ENCODE measurements at places on chromosomes 4 and X.

DNA sequence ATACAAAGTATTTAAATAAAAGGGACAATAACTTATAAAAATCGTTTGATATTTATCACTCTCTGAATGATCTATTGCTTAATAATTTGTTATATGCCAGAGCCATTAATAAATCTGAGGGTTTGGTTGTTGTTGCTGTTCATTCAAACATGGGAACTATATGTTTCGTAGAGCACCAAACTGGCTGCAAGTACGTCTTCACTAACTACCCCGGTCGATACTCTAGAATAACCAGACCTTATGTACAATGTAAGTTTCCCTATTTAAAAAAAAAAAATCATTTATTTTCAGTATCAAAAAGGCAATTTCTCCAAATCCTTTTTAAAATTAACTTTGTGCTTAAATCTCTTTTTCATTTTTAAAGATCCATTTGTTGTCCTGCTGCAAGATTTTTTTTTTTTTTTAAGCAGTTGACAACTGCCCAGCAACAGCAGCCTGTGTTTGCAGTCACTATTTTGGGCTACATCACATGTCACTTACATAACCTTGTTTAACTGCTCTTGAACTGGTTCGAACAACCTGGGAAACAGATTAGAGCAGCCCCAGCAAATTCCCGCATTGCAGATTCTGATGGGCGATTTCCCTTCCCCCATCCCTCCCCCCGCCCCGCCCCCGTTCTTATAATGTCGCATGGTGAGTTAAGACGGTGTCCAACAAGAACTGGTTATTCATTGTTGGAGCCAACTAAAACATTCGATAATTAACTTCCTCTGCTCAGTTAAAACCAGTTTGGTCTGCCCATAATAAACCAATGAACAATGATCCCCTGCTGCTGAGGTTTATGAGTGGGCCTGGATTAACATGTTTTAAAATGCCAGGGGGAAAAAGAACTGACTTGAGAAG, 238.9 kb downstream of the NR3C2 start:
- no peak for DNase-seq

GRCh38 chrX:13669246-13669737, 16.4 kb downstream of the TCEANC start:
- peak; percentile 63 for DNase-seq

DNA sequence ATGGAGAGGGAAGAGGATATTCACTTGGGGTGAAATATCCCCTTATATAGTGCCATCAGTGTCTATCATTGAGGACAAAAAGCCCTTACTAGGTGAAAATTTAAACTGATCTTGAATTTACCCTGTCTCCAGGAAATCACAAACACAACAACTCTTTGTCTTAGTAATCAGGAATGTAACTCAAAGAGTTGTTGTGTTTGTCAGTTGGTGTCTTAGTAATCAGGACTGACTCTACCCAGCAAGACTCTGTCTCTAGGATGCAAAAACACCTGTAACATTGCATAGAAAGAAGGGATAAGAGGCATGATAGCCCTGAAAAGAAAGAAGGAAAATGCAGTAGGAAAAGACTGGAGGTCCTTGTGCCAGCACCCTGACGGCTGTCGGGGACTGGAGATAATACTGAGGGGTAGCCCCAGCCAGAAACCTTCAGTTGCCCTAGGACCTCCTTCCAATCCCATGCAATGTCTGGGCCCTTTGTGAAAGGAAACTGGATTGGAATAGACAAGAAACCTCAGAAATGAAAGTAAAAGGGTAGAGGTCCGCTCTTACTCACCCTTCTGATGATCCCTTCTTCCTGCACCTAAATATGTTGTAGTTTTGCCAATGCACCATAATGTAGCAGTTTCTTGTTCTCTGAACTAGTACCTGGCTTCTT, 45.3 kb downstream of the HMGB2 start:
- DNase-seq = no peak

DNA sequence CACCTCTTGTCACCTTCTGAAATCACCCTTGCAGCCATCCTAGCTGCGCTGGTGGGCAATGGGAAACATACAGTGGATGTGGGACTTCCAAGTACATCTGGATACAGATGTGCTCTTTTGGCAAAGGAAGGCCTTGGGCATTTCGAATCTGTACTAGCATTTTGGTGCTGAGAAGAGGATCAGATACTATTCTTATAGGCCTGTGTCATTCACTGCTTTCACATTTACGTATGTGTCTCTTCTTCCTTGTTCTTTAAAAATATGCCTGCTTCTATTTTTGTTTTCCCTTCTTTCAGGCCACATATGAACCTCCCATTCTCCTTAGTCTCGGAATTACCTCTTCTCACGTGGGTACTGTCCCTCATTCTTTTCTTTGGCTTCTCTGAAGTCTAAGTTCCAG, 53.1 kb downstream of the EFNB1 start:
- no peak for DNase-seq

- no peak for DNase-seq
These were observed 38.5 kb upstream of the ETDA start for GRCh38 chrX:135213200-135213844.

DNA sequence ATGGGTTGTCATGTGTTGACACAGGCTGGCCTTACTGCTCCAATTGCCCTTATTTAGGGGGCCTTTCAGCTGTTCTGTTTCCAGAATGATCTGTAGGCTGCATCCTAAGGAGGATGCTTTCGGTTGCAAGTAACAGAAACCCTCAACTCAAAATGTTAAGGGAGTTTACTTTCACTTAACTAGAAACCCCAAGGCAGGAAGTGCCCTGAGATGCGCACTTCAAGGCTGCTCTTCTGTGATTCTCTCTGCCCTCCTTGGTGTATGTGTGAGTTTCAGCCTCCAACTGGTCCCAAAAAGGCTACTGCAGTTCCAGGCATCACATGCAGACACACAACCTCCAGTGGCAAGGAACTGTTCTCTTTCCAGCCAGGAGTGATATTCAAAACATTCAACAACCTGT, 97.3 kb upstream of the ATP6AP2 start:
- DNase-seq = no peak

- no peak for DNase-seq
These were observed 54.7 kb downstream of the RHOXF2B start for GRCh38 chrX:120022763-120023162.

- DNase-seq = no peak
These were observed 9.8 kb upstream of the CXXC4 start for GRCh38 chr4:104504536-104504935.

DNA sequence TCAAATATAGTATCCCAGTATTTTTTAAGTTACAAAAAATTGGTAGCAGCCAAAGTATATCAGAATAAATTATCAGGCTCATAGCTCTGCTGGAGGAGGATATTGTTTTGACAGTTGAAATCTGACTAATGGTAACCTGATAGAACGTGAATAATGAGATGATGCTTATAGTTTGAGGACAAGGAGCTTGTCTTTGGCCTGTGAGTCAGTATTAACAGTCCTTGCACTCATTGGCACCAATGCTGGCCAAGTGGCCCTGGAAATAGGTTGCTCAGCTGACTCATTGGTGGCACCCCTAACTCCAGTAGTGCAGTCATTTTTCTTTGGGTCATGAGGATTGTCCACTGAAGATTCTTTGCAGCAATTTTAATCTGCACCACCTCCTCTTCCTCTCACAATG, 203.3 kb upstream of the JADE1 start:
- DNase-seq = peak; percentile 53

DNA sequence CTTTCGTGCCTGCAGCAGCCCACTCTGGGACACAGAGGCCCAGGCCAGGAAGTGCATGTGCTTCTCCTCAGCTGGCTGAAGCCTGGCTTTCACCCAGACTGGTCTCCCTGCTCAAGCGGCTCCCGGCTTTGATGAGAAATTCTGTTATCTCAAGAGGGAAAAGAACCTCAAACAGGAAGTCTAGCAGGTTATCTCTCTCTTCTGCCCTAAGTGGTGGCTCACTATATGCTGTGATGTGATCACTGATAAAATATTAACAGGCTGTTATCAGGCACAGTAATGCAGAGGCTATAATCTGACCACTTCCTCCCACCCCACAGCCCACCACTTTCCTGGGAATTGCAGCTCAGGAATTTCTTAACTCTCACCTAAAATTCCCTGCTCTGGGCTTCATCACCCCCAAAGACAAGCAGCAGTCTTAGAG, 13.3 kb downstream of the CLDN2 start:
- no peak for DNase-seq

DNA sequence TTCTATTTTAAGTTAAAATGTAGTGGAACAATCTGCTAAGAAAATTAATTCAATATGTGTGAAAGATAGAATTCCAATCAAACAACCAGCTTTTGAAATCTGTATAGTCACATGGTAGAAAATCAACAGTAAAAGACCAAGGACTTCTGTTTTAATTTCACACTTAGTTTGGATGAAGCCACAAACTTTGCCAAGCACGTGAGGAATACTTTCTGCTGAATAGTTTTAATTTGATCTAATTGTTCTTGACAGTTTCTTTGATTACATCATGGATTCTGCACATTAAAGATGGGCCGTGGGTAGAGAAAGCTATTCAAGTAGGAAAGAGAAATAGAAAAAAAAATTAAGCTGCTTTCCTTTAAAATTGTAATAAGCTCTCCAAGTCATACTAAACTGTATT, 137.9 kb upstream of the FAM241A start:
- DNase-seq = no peak

GRCh38 chr4:123248085-123248659, 148.4 kb upstream of the SPRY1 start:
- DNase-seq = no peak

DNA sequence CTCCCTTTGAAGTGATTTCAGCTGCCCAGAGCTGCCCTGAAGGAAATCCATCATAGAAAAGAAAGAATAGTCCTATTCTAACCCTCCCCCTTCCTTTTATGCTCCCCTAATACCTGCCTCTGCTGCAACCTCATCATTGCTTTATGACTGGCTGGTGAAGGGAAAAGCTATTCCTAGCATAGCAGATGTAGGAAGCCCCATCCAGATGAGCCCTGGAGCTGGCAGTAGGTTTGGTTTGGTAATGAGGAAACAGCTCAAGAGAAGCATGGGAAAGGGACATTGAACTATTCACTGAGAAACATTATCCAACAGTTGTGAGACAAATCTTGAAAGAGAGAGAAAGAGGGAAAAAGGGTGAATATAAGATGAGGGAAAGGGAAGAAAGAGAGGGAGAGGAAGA, 29.2 kb downstream of the ARSJ start:
- no peak for DNase-seq

DNA sequence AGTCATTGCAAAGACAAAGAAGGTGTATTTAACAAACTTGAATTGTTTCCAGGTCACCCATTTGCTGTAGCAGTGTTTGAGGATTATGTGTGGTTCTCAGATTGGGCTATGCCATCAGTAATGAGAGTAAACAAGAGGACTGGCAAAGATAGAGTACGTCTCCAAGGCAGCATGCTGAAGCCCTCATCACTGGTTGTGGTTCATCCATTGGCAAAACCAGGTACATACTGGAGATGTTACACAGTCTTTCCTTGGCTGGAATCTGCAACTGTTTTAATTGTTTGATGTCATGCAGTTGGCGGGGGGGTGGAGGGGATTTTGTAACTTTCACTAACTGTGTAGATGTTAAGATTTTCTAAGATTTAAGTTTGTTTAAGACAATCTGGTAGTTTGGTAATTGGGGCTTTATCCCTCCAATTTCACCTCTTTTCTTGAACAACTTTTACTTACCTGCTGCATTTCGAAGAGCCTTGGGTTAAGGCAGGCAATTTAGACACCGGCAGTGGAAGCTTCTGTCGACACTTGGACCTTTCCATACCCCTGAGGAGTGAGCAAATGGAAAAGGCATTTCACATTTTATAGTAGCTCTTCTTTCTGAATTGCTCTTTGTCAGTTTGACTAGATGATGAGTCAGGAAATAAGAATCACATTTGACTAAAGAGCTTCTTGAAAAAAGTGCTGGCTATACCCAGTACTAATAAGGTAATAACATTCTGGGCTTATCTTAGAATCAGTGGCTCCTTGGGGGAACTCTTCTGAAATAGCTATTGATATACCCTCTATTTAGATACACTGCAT, 67.4 kb downstream of the EGF start:
- peak; percentile 60 for DNase-seq

DNA sequence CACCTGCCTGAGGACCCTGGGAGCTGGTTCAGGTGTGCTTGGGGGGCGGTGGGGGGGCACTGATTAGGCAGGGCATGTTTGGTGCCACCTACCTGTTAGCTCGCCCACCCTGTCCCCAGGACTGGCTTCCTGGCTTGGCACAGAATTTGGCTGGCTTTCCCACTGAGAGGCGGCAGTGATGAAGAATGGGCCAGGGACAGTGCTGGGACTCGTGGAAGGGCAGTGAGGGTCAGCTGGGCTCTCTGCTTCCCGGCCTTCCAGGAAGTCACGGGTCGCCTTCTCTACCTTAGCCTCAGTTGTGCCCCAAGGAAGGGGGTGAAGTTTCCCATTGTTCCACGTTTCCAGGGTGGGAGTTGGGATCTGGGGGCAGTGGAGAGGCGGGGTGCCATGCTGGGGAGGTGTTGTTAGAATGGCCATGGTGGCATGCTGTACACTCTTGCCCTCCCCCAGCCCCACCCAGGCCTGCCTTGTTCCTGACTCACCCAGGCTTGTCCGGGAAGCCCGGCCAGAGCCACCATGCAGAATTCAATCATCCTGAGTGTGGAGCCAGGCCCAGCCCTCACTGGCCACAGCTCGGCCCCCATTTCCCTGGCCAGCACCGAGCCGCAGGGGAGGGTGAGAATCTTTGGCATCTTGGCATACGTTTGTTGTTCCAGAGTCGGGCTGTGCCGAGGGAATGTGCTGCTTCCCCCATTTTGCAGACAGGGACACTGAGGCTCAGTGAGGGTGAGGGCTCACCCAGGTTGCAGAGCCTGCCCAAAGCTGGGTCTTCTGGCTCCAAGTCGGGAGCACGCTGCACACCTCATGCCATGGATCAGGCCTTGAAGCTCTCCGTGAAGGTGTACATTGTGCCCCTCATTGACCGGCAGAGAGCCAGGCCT, 21.9 kb upstream of the GPR78 start:
- no peak for DNase-seq

GRCh38 chr4:182245541-182246215, 2.5 kb downstream of the TENM3 start:
- DNase-seq = no peak

DNA sequence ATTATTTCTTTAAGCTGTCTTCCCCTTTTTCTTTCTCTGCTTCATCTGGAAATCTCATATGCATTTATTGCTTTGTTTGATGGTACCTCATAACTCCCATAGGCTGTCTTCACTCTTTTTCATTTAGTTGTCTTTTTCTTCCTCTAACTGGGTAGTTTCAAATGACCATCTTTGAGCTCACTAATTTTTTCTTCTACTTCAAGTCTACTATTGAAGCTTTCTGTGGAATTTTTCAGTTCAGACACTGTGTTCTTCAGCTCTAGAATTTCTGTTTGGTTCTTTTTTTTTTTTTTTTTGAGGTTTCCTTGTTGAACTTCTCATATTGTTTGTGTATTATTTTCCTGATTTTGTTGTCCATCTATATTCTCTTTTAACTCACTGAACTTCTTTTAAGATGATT, 23.0 kb downstream of the CASK start:
- no peak for DNase-seq
